ENCODE measurements at places on chromosomes 2 and 18. TPM values are rescaled to one million over a fixed set of nuclear protein-coding genes. Genes with fewer than 3 reads are reported as not detected.

Gene GAD1
- 10.6 TPM for total RNA-seq

Gene SPATA3
- not detected for total RNA-seq

Gene CD226
- total RNA-seq: 0.69 TPM

- H3K27ac ChIP-seq: no peak overlapping the region
- H3K36me3 ChIP-seq: no peaks in the 10 kb centered on the region
- peaks cover 8% of the 10 kb centered on the region for H3K4me1 ChIP-seq
- no peak for DNase-seq
Observed at GRCh38 chr2:9078405-9078804, 74.9 kb upstream of the MBOAT2 start.
